ENCODE measurements at places on chromosomes 6 and 20.

GRCh38 chr20:1456300-1456699, 10.3 kb downstream of the NSFL1C start:
- DNase-seq = no peak

GRCh38 chr6:146892613-146893401, 294.0 kb downstream of the ADGB start:
- DNase-seq = no peak

- no peak for DNase-seq
These were observed 23.2 kb downstream of the ID4 start for GRCh38 chr6:19860235-19860877.

- DNase-seq = no peak
These were observed 688 bp downstream of the COMMD7 start for GRCh38 chr20:32742322-32743236.

- DNase-seq = no peak
These were observed 167.2 kb upstream of the MAP3K7 start for GRCh38 chr6:90753820-90754643.

DNA sequence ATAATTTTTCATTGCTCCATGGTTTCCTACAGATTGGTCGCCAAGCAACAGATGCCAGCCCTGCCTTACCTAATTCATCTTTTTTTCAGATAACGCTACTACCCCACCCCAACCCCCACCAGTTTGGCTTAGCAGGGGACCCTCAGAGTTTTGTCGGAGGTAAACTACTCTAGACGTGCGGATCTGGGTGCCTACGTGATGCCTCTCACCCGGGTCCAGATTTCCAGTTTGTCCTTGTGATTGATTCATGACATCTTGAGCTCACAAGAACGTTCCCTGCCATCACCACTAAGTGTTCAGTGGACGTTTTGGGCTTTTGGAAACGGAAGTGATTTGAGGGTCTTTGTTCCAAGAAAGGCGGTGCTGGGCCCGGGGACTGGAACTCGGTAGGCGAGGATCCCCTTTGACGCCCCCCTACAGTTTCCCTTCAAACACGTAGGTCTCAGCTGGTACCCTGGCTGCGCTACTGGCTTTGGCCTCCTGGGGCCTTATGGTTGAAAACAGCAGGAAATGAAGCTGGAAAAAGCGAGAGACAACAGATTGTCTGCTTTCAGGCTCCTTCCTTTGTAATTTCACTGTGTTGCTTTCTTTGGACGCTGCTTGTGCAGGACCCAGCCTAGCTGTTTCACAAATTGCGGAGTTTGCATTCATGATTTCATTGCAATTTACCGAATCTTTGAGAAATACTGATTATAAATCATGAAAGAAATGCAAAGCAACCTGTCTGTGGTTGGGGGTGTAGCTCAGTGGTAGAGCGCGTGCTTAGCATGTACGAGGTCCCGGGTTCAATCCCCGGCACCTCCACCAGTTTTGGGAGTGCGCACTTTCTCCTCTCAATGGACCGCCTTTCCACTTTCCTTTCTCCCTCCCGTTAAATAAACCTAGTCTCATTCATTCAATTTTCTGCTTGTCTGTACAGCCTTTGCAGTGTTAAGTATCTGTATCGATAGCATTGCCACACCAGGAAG, 81.0 kb downstream of the GPX5 start:
- DNase-seq = no peak

- no peak for DNase-seq
These were observed 76.5 kb downstream of the NRN1 start for GRCh38 chr6:5930143-5930770.

- DNase-seq = no peak
These were observed 7.0 kb upstream of the C20orf144 start for GRCh38 chr20:33655164-33655563.

DNA sequence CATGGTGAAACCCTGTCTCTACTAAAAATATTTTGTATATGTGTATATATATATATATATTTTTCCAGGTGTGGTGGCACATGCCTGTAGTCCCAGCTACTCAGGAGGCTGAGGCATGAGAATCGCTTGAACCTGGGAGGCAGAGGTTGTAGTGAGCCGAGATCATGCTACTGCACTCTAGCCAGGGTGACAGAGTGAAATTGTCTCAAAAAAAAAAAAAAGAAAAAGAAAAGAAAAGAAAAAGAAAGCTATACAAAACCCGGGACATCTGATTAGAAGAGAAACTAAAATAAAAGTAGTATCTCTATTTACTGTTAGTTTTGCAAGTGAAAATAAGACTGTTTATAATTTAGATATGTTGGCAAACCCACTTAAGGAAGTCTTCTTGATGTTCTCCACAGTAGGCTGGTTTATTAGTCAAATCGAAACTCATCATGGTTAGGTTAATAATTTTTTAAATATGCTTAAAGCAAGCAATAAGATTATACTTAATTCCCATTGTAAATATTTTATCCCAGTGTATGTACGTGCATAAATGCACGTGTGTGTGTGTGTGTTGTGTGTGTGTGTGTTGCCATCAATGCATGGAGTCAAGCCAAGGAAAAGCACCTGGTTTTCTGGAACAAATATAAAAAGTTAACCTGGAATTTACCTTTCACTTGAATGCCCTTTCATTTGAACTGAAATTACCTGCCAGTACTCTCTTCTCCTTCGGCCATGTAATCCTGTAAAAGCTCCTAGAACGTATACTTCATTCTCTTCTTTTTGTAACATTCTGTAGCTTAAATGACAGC, 7.1 kb downstream of the VNN2 start:
- DNase-seq = no peak

DNA sequence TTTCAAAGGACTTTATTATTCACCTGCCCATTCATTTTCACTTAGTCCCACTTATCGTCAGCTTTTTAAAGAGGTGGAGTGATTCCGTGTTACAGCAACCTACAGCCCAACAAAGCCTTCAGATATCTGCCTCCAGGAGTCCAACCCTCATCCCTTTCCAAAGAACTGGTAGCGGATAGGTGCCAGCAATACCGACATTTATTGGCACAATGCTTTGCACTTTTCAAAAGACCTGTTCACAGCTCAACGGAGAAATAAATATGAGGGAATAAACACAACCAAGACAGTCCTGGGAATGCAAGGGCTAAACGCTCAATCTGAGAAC, 819 bp upstream of the MTRF1L start:
- DNase-seq = no peak

- DNase-seq = no peak
These were observed 534 bp downstream of the KIAA1755 start for GRCh38 chr20:38260025-38260377.

- DNase-seq = no peak
These were observed 17.6 kb downstream of the HLA-DOB start for GRCh38 chr6:32799168-32799567.

DNA sequence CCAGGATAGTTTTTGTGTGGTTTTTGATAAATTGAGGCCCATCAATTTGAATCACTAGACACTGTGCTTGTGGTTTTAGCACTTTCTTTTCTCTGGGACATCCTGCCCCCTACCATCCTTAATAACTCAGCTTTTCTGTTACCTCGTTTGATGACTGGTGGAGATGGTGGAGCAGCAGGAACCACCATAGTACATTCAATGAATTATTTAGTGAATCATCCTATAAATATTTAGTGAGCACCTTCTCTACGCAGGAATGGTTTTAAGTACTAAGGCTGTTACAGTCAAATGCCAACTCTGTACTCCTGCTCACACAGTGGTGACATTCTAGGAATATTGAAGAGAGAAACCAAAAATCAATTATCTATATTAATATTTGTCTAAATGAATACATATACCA, 585.2 kb downstream of the HAO1 start:
- no peak for DNase-seq

DNA sequence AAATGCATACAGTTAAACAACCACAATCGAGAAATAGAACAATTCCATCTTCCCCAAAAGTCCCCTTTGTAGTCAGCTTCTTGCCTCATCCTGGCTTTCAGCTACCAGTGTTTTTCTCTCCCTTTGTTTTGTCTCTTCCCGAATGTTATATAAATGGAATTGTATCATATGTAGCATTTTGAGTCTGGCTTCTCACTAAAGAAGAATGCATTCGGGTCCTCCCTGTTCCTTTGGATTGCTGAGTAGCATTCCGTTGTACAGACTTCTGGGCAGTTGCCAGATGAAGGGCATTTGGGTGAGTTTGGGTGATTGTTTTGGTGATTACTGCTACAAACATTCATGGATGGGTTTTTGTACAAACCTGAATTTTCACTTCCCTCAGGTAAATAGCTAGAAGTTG, 27.8 kb downstream of the PRPH2 start:
- no peak for DNase-seq

- no peak for DNase-seq
These were observed 134.8 kb upstream of the RPS6KA2 start for GRCh38 chr6:166761801-166762200.

DNA sequence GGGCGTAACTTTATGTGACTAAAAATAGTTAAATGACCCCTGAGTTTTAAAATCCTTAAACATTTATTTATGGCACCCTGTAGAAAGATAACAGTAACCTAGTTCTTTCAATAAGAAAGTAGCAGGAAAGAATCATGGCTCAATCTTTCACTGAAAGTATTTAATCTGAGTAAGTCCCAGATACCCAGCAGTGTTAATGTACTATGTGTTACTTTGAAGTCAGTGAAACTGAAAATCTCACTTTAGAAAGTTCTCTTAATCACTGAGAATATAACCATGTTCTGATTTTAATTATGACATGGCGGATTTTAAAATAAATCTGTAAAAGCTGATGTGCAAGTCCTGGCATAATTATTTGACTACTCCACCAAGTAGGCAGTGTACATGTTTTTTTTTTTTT, 8.1 kb upstream of the HEY2 start:
- DNase-seq = no peak

DNA sequence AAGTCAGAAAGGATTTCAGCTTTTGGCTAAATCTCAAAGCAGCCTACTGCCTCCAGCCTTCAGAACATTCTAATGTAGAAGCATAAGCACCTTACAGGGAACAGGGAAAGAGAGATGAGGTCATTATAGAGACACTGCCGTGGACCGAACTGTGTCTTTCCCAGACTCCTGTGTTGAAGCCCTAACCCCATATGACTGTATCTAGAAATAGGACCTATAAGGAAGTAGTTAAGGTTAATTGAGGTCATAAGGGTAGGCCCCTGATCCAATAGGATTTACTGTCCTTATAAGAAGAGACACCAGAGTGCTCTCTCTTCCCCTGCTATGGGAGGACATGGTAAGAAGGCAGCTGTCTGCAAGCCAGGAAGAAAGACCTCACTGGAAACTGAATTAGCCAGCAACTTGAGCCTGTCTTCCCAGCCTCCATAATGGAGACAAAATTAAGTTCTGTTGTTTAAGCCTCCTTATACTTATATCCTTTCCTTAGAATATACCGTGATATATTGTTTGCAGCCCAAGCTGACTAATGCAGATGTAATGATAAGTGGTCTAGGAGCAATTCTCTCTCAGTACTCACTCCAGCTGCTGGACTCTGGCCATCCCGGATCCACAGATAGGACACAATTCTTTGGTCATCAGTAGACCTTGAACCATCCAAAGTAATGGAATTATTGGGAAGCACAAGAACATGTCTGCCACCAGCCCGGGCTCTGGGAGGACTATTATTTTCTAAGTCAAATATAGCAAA, 71.4 kb downstream of the ALDH5A1 start:
- DNase-seq = no peak

DNA sequence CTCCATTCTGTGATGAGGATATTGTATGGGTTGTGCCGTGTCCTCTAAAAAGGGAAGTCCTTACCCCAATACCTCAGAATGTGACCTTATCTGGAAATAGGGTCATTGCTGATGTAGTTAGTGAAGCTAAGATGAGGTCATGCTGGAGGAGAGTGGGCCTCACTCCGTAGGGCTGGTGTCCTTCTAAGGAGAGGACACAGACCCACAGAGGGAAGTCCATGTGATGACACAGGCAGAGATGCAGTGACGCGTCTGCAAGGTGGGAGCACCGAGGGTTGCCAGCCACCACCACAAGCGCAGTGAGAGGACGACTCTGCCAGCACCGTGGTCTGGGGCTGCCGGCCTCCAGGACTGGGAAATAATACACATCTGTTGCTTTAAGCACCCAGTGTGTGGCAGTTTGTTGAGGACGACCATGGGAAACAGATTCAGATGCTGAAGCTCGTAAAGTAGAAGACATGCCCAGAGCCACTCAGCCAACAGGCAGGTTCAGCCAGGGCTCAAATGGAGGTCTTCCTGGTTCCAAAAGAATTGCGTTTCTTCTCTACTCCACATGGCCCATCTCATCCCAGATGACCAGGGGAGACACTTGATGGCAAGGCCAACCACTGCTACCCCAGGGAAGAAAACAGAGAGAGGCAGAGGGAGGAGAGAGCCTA, 59.2 kb upstream of the DUSP22 start:
- no peak for DNase-seq

- no peak for DNase-seq
These were observed 14.8 kb downstream of the CST7 start for GRCh38 chr20:24963672-24964505.

DNA sequence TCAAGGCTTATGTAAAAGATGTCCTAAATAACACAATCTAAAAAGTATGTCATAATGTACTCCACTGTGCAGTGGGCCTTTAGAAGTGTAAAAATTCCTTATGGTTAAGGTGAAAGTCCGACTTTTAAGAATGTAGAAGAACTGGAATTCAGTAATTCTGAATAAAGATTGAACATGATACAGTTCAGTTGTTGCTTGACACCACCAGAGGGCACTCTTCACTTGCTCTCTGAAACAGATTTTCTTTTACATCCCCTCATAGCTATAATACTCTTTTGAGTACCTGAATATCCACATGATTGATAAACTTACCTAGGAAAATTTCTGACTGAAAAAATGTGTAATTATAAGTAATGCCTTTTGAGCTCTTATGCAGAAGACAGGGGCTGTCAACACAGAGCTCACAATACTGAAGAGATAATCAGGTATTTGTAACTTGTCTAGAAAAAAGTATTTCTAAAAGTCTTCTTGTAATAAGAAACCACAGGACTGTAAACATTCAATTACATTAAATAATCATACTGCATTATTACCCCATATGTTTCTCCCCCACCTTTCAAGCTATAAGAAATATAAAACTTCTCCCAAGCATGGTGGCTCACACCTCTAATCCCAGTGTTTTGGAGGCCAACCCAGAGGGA, 92.1 kb downstream of the POPDC3 start:
- DNase-seq = no peak

DNA sequence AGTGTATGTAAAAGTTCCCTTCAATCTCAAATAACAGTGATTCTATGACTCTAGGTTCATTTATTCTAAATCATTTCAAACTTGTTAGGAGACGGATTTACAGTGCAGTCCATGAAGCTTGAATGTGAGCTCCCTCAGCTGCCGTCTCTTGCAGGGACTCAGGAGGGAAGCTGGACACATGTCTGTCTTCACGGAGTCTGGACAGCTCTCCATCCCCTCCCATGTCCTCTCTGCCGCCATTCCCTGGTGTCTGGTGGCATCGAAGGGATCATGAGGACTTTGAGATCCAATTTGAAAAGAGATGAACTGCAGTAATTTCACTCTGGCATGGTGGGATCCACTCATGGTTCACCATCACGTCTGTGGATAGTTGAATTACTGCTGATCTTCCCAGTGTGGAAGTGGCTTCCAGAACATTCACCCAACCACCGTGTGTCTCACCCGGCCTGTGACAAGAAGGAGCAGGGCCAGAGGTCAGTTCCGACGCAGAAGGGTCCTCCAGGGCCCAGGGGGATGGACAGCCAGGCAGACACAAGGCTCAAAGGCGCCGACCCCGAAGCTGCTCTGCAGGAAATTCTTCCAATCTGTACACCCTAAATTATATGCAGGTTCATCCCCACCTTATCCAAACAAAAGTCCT, 370.1 kb downstream of the THBS2 start:
- no peak for DNase-seq

- no peak for DNase-seq
These were observed 130.4 kb downstream of the INSM1 start for GRCh38 chr20:20498076-20498861.

- no peak for DNase-seq
These were observed 179.7 kb downstream of the KHDC1L start for GRCh38 chr6:73045609-73046008.

Data from stimulated activated CD8-positive, alpha-beta memory T cell treated with anti-CD3 and anti-CD28 coated beads, Interleukin-7, amount 100 ng/mL, for 48 hours (primary cell).